Fibroblast of skin of abdomen (primary cell): ENCODE measurements at places on chromosomes 6 and 20.
A peak's percentile ranks its signal among the peaks of the same experiment; 100 is the strongest.

- no peak for DNase-seq
These were observed 20.1 kb upstream of the ZNF451 start for GRCh38 chr6:57069920-57070331.

GRCh38 chr6:27502508-27503435 lies 29.9 kb upstream of the ZNF184 start:
- peak; percentile 74 for DNase-seq

DNA sequence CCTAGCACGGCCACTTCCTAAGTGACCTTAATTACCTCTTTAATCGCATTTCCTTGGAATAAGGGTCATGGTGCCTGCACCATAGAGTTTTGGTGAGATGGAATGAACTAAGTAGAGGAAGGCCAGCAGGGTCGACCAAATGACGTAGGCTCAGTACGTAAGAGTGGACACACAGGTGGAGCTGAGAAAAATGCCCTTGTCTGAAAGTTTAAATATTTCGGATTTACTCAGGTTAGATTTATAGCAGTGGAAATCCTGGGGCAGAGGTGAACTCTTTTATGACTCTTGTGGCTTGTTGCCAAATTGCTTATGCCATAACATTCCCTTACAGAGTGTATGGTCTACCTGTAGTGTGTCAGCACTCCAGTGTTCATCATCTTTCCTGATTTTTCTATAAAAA lies 23.6 kb upstream of the BTBD3 start:
- DNase-seq: no peak

- DNase-seq: no peak
These were observed 33.0 kb downstream of the PIM1 start for GRCh38 chr6:37202788-37203491.

- DNase-seq: no peak
These were observed 18.0 kb downstream of the HFE start for GRCh38 chr6:26105109-26105730.

DNA sequence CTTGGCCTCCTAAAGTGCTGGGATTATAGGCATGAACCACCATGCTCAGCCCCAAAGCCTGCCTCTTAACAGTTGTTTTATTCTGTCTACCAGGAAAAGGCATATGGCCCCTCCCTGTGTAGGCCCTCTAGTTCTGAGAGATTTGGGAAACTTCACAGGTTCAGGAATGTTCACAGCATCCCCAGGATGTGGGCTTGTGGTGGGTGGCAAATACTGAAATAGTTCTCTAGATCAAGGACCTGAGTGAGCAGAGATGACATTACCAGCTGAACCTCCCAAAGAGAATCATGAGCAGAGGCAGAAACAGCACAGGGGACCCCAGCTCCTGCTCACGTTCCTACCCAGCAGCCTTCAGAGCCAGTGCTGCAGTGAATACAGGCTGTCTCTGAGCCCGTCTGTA lies 99.6 kb downstream of the SSR1 start:
- no peak for DNase-seq
